ENCODE measurements at places on chromosomes 16 and 17.

DNA sequence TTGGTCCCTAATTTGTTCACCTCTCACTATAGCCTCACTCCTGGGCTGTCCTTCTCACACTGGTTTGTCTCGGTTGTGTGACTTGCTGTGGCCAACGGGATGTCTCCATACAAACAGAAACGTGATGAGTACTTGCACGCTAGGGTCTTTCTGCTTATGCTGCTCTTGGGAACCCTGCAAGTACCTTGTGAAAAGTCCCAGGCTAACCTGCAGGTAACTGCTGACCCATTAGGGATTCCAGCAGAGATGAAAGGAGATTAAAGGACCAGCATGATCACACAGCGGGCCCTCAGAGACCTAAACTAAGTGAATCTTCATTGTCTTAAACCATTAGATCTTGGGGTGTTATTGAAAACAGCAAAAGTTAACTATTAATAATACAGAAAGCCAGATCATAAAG is 562.8 kb upstream of the GOT2 start:
- no peak for DNase-seq

GRCh38 chr16:1620391-1620790 is 8.2 kb downstream of the CRAMP1 start:
- no peak for DNase-seq

- DNase-seq = no peak
Observed at GRCh38 chr17:36935671-36936454, 1.4 kb upstream of the LHX1 start.

DNA sequence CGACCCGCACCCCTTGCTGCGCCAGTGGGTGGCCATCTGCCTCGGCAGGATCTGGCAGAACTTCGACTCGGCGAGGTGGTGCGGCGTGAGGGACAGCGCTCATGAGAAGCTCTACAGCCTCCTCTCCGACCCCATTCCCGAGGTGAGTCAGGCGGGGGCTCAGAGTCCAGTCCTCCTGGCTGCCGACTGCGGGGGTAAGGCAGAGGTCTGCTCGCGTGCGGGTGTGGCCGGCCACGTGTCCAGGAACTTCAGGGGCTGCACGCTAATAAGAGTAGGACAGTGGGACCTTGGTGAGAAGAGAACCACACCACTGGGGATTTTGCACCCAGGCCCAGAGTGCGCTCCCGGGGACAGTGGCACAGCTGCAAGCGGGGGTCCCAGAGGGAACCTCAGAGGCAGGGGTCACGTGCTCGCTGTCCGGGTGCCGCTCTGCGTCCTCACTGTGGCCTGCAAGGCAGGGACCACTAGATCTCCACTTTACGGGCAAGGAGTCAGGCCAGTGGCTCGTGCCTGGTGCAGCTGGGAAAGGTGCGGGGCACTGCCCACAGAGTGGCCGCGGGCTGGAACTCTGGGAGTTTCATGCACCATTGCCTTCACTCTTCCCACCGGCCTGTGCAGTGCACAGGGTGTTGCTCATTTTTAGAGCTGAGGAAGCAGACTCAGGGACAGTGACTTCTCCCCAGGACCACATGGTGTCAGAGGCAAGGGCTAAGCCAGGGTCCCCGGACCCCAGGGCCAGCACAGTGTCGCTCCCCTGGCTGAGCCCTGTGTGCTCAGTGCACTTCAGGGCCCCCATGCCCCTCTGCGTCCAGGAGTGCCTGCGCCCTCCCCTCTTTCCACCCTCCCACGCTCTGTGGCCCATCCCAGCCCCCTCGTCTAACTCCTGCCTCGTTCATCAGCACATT is 107.6 kb upstream of the CHMP6 start:
- no peak for DNase-seq

DNA sequence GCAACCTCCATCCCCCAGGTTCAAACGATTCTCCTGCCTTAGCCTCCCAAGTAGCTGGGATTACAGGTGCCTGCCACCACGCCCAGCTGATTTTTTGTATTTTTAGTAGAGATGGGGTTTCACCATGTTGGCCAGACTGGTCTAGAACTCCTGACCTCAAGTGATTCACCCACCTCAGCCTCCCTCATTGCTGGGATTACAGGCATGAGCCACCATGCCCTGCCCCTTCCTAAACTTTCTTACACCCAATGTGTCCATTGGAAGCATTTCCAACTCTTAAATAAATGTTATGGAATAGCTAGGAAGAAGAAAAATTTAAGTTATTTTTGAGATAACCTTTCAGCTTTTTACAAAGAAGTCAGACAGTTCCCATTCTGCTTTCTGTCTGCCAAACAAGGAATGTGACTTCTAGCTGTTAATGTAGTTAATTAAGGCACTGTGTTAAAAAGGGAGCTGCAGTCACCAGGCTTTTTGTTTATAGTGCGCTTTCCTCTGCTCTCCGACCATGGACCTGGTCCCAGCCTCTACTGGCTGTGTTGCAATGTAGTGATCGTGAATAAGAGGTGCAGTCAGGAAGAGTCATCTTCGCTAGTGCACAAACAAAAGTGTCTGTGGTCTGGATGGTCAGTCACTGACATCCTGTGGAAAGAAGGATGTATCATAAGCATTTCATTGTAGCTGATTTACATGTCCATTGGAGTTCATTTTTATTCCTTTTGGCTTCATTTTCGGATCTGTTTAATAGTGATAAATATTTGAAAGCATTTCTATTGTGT is 39.7 kb downstream of the USP10 start:
- DNase-seq = no peak

DNA sequence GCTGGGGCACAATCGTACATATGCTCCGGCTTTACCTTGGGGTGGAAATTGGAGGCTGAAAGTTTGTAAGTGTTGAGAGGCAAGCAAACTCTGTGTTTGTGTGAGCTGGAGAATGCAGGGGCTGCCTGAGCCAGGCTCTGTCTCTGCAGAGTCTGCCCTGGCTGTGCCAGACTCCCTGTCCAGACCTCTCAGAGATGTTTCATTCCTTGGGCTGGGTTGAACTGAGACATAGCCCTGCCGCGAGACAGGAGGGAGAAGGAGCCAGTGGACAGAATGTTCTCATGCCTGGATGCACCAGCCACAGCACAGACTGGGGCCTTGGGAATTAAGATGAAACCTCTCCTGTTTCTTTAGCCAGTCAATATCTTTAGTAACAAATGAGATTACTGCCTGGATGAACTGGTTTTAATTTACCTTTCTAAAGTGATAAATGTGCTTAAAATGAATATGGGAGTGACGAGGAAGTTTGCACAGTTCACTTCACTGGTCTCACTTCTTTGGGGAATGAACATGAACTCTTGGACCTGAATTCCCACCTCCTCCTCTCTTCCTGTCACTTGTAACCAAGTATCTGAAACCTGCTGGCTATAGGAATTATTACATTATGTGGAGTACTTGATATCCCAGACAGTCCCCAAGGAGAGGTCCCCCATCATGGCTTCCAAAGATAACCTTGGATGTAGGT is 40.1 kb downstream of the YPEL2 start:
- DNase-seq = no peak

DNA sequence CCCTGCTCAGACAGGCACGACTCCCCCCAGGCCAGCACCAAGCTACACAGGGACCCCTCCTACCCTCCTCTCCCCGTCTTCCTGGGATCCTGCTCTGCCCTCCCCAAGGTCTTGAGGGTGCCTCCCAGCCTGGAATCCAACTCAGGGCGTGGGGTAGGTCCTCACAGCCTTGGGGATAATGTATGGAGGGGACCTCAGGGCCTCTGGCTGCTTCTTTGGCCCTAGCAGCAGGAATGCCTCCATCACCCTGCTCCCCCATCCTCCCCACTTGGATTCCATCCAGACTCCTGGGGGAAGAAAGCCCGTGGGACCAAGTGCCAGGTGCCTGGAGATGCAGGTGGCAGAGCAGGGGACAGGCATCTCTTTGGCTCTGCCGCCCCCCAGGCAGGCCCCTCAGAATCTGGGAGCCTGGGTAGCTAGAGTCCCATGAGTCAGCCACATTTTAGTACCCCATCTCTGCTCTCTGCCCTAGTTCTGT is 10.7 kb upstream of the STAC2 start:
- DNase-seq = no peak

DNA sequence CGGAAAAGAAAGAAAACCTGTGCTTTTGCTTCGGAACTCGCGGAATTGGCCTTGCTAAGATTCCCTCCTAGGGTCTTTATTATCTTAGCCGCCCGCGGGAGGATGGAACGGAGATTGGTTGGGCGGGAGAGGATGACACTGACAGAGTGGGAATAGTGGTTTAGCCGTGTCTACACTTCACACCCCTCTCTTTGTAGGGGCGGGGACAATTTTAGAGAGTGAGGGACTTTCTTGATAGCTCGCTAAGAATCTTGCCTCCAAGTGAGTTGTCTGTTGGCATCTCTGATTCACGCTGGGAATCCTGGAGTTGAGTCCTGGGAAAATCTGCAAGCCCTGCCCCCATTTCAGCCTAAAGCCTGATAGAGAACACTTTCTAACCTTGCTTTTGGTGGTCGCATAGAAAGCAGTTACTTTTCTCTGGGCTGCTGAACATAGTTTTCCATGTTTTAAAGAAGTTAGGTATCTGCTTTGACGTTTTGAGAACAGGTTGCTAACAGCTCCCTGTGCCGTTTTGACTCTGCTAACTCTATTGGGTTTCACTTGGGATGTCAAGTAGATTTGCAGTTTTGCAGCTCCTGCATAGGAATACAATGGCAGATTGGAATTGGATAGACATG is 697 bp downstream of the NOL11 start:
- DNase-seq = no peak

GRCh38 chr16:21654466-21654865 is 2.1 kb upstream of the IGSF6 start:
- DNase-seq = no peak

DNA sequence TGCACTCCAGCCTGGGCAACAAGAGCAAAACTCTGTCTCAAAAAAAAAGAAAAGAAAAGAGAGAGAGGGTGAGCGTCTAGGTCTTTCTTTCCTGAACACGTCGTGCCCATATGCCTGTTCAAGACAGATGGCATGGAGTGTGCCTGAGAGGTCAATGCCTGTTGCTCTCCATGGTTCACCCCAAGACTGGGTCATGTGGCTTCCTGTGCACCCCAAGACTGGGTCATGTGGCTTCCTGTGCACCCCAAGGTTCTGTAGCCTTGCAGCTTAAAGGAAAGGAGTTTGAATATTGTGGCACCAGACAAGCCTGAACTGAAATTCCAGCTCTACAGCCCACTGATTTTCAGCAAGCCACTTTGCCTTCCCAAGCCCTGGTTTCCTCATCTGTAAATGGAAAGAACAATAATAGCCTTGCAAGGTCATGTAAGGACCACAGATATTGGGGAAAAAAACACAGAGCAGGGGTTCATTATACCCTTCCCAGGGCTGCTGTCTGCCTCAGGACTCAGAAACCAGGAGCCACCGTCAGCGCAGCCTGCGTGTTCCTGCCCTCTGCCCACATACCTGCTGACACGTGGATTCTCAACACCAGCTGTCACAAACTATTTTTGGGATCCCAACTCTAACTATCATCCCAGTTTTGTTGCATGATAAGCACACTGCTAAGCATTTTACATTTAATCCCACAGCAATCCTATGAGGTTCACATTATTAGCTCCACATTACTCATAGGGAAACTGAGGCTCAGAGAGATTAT is 18.0 kb upstream of the NAGS start:
- DNase-seq = no peak

Measured in NCI-H774 (cell line).